Liver (tissue), 10 donors: ENCODE measurements at places on chromosomes 11 and 22.

DNA sequence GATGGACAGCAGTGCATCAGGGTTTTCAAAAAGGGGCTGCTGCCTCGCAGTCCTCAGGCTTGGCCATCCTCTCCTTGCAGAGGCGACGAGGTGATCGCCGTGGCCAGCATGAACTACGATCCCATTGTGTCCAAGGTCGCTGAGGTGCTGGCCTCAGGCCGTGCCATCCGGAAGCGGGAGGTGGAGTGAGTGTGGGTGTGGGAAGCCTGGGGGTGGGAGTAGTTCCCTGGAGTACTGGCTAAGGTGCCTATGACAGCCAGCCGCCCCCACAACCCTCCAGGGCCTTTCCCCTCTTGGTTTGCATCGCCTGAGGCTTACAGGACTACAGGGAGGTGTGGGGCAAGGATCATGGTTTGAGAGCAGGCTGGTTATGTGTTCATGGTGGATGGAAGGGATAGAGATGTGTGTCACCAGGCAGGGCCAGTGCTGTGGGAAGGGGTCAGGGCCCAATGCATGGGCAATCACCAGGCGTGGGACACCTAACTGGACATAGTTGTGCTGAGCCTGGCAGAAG, 2.1 kb upstream of the LZTR1 start:
- no peak for DNase-seq

DNA sequence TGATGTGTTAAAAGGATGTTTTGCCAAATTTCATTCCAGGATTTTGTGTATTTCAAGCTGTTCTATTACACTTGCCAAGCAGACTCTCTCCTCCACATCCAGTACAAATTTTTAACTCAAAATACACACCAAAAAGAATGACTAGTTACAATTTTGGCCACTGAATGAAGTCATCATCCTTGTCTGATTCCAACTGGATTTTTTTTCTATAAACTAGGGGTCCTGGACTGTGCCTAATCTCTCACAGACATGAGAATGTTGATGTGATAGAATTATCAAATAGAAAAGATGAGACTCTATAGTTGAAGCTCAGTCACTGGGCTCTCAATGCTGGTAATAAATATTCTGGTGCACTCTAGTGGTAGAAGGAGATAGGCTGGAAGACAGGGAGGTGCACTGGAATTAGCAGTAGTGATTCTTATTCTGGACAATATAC, 85.8 kb downstream of the FANCF start:
- DNase-seq: no peak

DNA sequence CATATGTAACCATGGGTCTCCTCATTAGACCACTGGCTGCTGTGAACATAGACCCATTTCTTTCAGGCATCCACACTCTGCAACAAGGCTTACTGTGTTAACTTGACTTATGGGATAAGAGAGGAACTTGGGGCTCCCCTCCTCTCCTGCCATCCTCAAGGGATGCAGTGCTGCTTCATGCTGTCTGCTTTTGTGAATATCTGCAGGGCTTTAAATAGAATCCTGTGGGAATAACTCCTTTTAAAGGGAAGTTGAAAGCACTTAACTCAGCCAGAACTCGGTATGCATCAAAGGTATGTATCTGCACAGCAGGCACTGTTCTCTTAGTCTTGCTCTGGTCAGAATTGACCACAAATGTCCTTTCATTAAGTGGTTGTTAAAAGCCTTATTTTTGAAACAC, 222.5 kb upstream of the KIRREL3 start:
- DNase-seq: no peak

GRCh38 chr11:70528794-70529580, 130.7 kb downstream of the CTTN start:
- no peak for DNase-seq

DNA sequence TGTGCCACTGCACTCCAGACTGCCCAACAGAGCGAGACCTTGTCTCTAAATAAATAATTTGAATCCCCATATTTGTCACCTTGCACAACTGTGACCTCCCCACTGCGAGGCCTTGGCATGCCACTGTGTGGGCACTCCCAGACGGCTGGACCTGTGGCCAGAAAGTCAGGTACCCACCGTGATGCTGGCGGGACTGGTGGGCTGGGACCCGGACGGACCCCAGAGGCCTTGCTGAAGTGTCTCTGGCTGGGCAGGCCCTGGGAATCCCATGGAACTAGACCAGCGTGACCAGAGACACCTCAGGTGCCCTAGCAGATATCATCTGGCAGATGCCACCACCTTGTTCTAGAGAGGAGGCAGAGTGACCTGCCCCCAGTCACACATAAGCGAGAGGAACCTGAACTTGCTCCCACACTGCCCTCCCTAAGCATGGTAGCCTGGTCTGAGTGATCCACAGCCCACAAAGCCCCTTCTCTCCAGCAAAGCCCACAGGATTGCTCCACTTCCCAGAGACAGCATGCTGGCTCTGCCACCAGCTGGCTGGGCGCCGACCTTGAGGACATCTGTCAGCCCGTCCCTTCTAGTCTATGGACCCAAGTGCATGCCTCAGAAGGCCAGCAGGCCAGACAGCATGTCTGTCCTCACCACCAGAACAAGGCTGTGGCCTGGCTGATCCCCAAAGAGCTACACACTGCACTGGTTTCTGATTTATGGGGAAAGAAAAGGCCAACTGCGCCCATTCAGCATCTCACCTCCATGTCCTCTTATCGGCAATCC, 9.5 kb downstream of the MACROD1 start:
- DNase-seq: no peak

GRCh38 chr11:22828373-22828772, 1.2 kb downstream of the SVIP start:
- DNase-seq: no peak

GRCh38 chr11:72668629-72669347, 5.4 kb downstream of the PDE2A start:
- no peak for DNase-seq

DNA sequence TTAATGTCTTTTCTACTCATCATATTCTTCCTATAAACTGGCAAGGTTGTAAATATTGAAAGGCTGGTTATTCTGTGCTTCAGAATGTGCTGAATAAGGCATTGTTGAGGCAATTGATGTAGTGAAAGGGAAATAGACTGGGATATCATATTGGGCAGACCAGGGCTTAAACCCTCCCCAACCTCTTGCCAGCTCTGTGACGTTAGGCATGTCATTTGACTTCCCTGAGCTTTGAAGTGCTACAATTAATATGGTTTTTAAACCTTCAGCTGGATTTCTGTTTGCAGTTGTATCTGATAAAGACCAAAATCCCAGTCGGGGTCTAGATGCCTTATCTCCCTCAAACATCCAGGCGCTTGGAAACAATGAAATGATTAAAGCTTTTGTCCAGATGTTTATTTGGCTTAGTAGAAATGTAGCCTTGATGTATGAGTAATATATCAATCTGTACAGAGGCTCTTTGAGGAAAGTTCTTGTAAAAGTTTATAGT, 208.1 kb downstream of the DBX1 start:
- no peak for DNase-seq

DNA sequence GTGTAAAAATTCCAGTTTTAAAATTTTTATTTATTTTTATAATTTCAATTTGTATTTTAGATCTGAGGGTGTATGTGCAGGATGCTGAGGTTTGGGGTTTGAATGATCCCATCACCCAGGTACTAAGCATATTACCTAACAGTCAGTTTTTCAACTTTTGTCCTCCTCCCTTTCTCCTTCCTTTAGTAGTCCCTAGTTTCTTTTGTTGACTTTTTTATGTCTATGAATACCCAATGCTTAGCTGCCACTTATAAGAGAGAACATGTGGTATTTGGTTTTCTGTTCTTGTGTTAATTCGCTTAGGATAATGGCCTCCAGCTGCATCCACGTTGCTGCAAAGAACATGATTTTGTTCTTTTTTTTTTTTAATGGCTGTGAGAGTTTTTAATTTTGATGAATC, 35.7 kb upstream of the UCP3 start:
- no peak for DNase-seq

DNA sequence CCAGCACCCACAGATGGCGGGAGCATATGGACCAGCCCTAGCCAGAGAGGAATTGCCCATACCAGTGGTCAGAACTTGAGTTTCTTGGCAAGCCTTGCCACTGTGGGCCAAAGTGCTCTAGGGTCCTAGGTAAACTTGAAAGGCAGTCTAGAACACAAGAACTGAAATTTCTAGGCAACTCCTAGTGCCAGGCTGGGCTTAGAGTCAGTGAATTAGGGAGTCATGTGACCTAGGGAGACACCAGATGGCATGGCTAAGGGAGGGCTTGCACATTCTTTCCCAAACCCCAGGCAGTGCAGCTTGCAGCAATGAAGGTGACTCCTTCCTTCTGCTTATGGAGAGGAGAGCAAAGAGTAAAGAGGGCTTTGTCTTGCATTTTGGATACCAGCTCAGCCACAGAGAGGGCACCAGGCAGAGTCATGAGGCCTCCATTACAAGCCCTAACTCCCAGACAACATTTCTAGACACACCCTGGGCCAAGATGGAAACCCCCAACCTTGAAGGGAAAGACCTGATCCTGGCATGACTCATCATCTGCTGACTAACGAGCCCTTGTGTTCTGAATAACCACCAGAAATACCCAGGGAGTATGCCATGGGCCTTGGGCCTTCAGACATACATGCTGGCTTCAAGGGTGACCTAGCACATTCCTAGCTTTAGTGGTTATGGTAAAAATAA, 19.2 kb upstream of the OR56A3 start:
- no peak for DNase-seq

GRCh38 chr11:88114486-88115045, 60.7 kb downstream of the RAB38 start:
- no peak for DNase-seq

DNA sequence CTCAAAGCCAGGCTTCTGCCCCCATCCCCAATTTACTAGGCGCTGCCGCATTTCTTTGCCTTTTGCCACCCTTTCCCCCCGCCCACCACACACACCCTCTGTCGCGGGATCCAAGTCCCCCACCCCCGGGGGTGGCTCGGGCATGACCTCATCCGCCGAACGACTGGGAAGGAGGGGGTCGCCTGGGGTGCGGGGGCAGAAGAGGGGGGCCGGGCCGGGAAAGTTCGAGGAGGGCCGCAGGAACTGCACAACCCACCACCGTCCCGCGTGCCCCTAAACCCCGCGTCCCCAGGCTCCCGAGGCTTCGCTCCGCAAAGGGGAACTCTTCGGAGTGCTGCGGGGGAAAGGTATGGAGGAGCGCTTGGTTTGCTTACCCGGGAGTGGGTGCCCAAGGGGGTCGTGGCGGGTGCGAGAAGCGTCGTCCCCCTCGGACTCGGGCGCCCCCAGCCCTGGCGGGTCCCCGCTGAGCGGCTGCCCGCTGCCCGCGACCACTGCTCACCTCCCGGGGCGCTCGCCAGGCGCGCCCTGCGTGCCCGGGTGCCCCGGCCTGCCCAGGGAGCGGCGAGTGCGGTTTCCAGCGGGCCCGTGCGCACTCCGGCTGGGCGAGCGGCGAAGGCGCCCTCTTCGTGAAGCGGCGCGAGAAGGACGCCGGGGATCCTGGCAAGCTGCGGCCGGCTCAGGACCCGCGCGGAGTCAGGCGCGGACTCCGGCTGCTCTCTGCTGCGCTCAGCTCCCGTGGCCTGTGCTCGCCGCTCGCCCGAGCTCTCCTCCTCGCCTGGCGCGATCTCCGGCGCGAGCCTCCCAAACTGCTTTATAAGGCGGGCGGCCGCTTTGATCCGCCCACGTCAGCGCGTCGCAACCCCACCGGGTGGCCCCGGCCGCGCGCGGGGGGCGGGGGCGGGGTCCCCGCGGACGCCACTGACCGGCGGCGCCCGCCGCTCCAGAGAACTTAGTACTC, 4.0 kb upstream of the WNT11 start:
- no peak for DNase-seq

- DNase-seq: no peak
Observed at GRCh38 chr22:41243361-41243760, 2.6 kb upstream of the CHADL start.

DNA sequence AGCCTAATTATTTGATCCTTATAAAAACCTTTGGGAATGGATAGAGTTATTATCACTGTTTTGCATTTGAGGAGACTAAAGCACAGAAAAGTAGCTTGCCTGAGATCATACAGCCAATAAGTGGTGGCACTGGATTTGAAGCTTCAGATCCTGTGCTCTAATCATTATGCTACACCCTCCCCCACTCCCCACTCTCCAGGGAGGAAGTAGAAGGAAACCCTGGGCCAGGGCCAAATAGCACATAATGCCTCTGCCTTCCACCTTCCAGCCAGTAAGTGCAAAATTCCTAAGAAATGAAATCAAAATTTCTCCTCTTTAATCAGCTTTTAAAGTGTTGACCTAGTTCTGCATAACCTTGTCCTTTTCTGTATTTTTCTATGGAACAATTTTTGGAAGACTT, 61.6 kb downstream of the SIK2 start:
- DNase-seq: no peak

- DNase-seq: no peak
Observed at GRCh38 chr11:77993902-77994301, 566 bp downstream of the INTS4 start.
